Sciatic nerve (tissue), 2 donors: ENCODE measurements at places on chromosomes 4 and X. TPM values are rescaled to one million over a fixed set of nuclear protein-coding genes. Genes with fewer than 3 reads are reported as not detected.

The GYPB gene
- 5.3 TPM for total RNA-seq

The CSN1S1 gene
- total RNA-seq, result not detected

The PNMA3 gene
- 1.1 TPM for total RNA-seq

The TCEANC gene
- 10.9 TPM for total RNA-seq

The BLTP1 gene
- 134 TPM for total RNA-seq

The MAGEA11 gene
- total RNA-seq, result not detected

The PTCHD1 gene
- 0.04 TPM for total RNA-seq

The SYNPO2 gene
- 113 TPM for total RNA-seq

The SCML2 gene
- 1.4 TPM for total RNA-seq

The SGMS2 gene
- total RNA-seq, result 43.6 TPM

The MAGEA1 gene
- total RNA-seq, result not detected

GRCh38 chr4:11230866-11231265 is 197.8 kb downstream of the HS3ST1 start:
- no peak for DNase-seq

DNA sequence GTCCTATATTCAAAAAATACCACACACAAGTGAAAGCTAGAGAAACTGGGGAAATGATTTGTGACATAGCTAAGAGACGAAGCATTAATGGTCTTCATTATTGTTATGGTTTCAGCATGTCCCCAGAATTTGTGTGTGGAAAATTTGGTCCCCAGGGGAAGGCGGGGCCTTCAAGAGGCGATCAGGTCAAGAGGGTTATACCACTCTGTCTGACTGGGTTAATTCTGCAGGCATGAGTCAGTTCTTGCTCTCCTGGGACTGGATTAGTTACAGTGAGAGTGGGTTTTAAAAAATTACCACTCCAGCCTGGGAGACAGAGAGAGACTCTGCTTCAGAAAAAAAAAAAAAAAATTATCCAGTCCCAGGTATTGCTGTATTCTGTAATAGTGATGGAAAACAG is 2.1 kb upstream of the MTNR1A start:
- no peak for DNase-seq

DNA sequence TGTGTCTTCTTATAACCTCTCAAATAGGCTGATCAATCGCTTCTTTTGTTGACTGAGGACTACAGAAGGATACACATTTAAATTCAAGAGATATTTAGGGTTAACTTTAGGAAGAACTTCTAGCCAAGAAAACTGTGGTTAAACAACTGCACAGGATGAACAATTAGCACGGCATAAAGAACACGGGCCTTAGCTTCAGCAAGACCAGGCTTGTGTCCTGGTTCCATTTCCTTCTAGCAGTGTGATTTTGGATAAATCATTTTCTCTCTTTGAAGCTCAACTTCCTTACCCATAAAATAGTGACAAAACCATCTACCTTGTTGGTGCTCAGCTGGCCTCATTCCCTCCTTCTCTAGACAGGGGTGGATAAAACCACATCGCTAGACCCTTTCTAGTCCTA is 117.6 kb downstream of the TSPAN5 start:
- no peak for DNase-seq

- DNase-seq, result no peak
These were observed 5.5 kb upstream of the ANTXR2 start for GRCh38 chr4:80078346-80079092.

DNA sequence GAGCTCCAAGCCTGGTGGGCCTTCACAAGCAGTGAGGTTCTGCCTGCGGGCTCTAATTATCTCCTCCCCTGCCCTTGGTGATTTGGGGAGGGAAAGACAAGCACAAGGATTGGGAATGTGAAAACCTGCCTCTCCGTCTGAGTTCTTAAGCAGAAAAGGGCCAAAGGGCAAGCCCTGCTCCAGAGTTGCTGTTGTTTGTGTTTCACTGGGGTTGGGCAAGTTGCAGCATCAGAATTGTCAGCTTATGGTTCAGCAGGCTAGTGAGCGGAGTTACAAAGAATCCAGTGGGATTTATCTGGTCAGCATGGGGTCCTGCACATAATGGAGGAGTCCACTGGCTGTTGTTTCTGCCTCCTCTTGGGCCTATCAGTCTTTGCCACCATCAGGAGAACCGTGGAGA is 60.5 kb downstream of the NHS start:
- no peak for DNase-seq

GRCh38 chrX:107699616-107700015 is 71.3 kb downstream of the PRPS1 start:
- DNase-seq, result no peak

DNA sequence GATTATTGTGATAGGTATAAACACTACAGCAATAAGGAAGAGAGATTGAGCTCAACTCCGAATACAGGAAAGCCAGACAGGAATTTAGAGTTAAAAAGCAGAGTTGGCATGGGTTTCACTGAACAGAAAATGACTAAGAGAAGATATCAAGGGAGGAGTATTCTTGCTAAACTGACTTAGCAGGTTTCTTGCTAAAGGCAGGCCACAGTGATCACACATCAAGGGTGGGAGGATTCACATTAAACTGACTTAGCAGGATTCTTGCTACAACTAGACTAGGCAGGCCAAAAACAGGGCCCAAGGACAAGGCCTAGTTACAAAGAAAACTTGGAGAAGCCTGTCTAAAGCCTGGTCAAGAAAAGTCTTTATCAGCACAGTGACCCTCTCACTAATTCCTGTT is 195.1 kb downstream of the MAGEB5 start:
- no peak for DNase-seq

- DNase-seq, result no peak
These were observed 57.4 kb downstream of the SPOCK3 start for GRCh38 chr4:167176723-167177367.

GRCh38 chr4:57083090-57083489 is 27.1 kb downstream of the IGFBP7 start:
- no peak for DNase-seq

- no peak for DNase-seq
These were observed 45.7 kb downstream of the C4orf50 start for GRCh38 chr4:5972571-5972970.

GRCh38 chr4:116953947-116954346 is 131.4 kb downstream of the TRAM1L1 start:
- no peak for DNase-seq

GRCh38 chrX:64379924-64380323 is 15.3 kb downstream of the MTMR8 start:
- DNase-seq, result no peak

DNA sequence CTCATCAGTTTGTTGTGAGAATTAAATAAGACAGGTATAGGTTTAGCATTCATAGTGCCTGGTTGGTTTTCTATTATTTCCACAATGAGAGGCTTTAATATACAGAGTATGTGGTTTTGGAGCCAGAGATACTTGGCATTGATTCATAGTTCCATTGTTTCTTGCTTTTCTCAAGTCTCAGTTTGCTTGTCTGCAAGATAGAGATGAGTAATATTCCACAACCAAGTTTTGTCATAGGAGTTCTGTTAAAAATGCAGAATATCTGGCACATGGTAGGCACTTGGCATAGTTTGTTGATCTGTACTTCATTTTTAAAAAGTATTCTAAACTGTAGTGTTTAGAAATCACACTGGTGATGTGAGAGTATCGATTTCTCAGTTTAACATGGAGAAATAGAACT is 37.5 kb upstream of the EDA2R start:
- no peak for DNase-seq

GRCh38 chr4:71163317-71163716 is 169.9 kb downstream of the DCK start:
- no peak for DNase-seq

DNA sequence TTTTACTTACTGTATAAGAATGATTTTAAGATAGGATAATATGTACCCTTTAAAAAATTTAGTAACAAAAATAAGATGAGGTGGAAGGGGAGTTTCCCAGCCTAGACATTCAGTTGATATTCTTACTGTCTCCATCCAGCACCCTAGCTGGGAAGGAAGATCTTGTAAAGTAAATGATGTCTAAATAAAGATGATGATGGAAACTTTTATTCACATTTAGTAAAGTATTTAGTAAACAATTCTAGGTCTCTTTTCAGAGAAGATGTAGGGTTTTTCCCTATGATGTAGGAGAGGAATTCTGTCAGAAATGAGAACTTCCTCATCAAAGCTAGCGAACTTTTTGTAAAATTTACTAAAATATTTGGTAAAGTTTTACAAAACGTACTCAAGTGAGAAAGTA is 136.8 kb downstream of the RAPGEF2 start:
- DNase-seq, result no peak

GRCh38 chr4:41644915-41645295 is 103.6 kb downstream of the PHOX2B start:
- no peak for DNase-seq

DNA sequence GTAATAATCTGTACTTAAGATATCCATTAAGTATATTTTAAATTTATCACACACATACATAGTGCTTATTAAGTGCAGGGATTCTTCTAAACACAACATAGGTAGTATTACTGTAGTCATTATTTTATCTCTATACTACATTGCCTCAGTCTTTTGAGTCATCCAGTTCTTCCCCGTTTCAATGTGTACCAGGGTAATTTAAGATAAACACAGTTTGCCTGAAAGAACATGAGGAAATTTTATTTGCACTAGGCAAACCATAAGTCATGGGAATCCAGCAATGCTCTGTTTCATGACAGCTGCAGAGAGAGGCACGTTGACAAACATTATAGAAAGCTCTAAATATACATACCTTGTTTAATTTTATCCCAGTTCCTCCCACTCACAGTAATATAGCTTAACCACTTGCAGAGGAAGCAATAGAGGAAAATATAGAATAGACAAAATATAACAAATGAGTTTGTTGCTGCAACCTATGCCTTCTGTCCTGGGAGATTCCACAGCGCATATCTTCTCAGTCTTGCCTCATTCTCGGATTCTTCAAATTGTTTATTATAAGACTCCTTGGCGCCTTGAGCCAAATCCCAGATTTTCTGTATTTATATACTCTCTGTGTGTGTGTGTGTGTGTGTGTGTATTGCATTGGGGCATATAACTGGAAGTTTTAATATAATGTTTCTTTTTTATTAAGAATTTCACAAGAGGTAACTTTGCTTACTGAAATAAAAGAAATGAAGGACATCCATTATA is 258.6 kb downstream of the FAM133A start:
- no peak for DNase-seq

GRCh38 chr4:88985088-88985773 is 71.8 kb downstream of the FAM13A start:
- DNase-seq, result no peak
